ENCODE measurements at places on chromosomes 11 and 22. TPM values are rescaled to one million over a fixed set of nuclear protein-coding genes. Genes with fewer than 3 reads are reported as not detected.

- H3K4me1 ChIP-seq = no peaks in the 10 kb centered on the region
- no peak overlapping the region for H3K4me3 ChIP-seq
- H3K27me3 ChIP-seq = peaks cover 13% of the 10 kb centered on the region
- no peak for DNase-seq
- H3K27ac ChIP-seq = no peak overlapping the region
Observed at GRCh38 chr11:61526229-61526628, 17.7 kb downstream of the LRRC10B start.

- peak overlapping the region; percentile 94 for H3K4me3 ChIP-seq
- DNase-seq = peak; percentile 59
- peaks cover 12% of the 10 kb centered on the region for H3K4me1 ChIP-seq
- no peaks in the 10 kb centered on the region for H3K27me3 ChIP-seq
Observed at GRCh38 chr11:911031-911889, 650 bp upstream of the CHID1 start.

- no peaks in the 10 kb centered on the region for H3K4me1 ChIP-seq
- no peak overlapping the region for H3K27ac ChIP-seq
- no peak for DNase-seq
- no peaks in the 10 kb centered on the region for H3K27me3 ChIP-seq
- H3K4me3 ChIP-seq = no peak overlapping the region
Observed at GRCh38 chr22:48333816-48334735, 1493.6 kb downstream of the BRD1 start.

TIRAP gene
- total RNA-seq = 14.0 TPM

DNA sequence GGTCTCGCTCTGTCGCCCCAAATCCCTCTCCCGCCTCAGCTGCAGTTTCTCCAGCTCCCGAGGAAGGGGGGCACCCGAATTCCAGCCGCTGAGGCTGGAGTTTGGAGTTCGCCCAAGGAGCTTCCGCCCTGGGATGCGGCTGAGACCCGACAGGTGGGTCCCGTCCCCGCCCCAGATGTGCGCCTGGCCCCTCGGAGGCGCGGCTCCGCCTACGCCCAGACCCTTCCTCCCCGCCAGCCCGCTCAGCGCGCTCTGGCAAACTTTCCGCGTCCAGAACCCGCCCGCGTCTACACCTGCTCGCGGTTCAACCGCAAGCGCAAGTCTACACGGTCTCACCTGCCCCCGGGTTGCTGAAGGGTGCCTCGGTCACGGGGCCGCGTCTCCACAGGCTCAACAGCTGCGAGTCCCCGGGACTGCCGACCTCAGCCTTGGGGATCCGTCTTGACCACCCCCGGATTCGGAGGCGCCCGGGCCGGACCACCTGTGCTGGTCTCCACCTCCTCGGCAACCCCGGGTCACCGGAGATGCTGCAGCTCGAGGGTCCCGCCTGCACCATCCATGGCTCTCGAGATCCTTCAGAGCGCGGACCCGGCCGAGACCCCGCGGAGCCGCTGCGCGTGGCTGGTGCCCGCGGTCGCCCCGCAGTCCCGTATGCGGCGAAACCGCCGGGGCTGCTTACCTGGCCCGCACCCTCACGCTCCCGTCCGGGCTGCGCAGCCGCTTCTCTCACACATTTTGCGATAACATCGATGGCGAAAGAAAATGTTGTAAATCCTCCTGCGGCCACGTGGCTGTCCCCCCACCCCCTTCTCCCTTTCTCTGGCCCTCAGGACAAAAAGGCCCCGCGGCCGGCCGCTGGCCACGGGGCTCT, 63.6 kb downstream of the NFAM1 start:
- H3K36me3 ChIP-seq = no peaks in the 10 kb centered on the region
- peak overlapping the region; percentile 82 for H3K4me3 ChIP-seq
- H3K27me3 ChIP-seq = peaks cover 34% of the 10 kb centered on the region
- H3K27ac ChIP-seq = no peak overlapping the region
- peak; percentile 32 for DNase-seq
- peaks cover 17% of the 10 kb centered on the region for H3K4me1 ChIP-seq

RAG2 gene
- total RNA-seq = not detected

DNA sequence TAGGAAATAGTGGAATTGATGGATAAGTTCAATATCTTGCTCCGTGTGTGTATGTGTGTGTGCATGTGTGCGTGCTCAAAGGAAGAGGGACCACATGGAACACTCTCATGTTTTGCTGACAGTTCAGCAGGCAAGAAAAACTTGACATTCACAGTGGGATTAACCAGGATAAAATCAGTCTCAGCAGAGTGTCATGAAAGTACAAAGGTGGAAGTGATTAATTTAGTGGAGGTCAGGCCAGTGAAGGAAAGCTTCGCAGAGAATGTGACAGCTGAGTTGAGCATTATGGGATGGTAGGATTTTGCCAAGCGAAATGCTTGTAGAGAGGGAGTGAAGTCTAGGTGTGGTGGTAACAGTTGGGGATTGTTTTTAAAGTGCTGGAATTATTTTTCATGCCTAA, 15.7 kb upstream of the FBXO3 start:
- no peak overlapping the region for H3K4me3 ChIP-seq
- H3K27me3 ChIP-seq = peaks cover 64% of the 10 kb centered on the region
- no peaks in the 10 kb centered on the region for H3K36me3 ChIP-seq
- DNase-seq = no peak
- peaks cover 4% of the 10 kb centered on the region for H3K4me1 ChIP-seq

GPHA2 gene
- 0.58 TPM for total RNA-seq

DNA sequence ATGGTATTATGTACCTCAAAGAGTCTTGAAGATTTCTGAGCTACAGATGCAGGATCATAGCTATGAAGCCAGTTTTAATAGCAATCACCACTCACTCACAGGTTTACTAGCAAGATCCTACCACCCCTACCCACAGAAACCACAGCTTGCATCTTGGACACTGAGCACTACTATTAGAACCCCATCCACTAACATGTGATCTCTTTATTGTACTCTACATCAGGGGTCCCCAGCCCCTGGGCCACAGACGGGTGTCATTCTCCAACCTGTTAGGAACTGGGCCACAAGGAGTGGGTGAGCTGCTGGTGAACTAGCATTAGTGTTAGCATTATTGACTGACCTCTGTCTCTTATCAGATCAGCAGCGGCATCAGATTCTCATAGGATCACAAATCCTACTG, 844.8 kb upstream of the CHORDC1 start:
- H3K27ac ChIP-seq = no peak overlapping the region
- peaks cover 2% of the 10 kb centered on the region for H3K36me3 ChIP-seq
- H3K27me3 ChIP-seq = no peaks in the 10 kb centered on the region
- DNase-seq = no peak
- H3K4me1 ChIP-seq = no peaks in the 10 kb centered on the region
- no peak overlapping the region for H3K4me3 ChIP-seq

GRCh38 chr11:63613517-63614135, 607 bp downstream of the PLAAT3 start:
- H3K4me3 ChIP-seq = peak overlapping the region; percentile 86
- H3K27ac ChIP-seq = peak overlapping the region; percentile 42
- peaks cover 7% of the 10 kb centered on the region for H3K4me1 ChIP-seq
- no peaks in the 10 kb centered on the region for H3K36me3 ChIP-seq
- DNase-seq = peak; percentile 45

GRCh38 chr11:114036147-114036811, 23.2 kb upstream of the ZBTB16 start:
- peak overlapping the region; percentile 37 for H3K4me3 ChIP-seq
- no peaks in the 10 kb centered on the region for H3K4me1 ChIP-seq
- H3K27me3 ChIP-seq = no peaks in the 10 kb centered on the region

All from activated T-cell treated with anti-CD3 and anti-CD28 coated beads, Interleukin-2, amount 50 U/mL, for 72 hours (primary cell).